ENCODE measurements at places on chromosomes 13 and 19.

- DNase-seq = no peak
Measured at GRCh38 chr13:47679401-47679800, 321.7 kb downstream of the SUCLA2 start.

DNA sequence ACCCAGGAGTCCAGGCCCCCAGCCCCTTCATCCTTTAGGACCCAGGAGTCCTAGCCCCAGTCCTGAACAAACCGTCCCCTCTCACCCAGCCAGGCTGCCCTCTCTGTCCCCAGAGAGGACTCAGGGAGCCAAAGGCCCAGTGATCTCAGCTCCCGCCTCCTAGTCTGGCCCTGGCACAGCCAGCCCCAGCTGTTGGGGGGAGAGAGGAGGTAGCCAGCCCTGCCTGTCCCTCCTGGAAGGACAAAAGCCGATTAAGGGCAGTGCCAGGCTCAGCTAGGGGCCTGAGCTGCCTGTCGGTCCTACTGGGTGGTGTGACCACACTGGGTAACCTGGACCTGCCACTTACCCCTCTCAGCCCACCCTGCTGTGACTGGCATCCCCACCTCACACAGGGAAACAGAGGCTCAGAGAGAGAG is 14.5 kb downstream of the LIPE start:
- no peak for DNase-seq

DNA sequence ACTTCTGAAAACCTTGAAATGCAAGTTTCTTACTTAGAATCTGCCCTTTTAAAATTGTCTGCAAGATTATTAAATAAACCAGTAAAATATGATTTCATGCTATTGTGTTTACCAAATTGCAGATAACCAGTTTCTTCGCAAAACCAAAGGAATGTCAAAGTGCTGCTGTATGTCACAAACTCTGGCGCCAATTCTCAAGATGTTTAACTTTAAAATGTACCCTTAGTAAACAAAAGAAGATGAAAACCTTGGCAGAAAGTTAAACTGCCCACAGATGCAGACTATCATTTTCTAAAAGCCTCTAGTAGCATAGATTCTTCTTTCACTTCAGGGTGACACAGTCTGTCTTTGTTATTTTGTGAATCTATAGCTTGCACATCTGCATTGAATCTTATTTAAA is 189.2 kb downstream of the SLITRK6 start:
- no peak for DNase-seq

GRCh38 chr19:46014941-46015686 is 7.7 kb downstream of the PGLYRP1 start:
- DNase-seq = no peak

DNA sequence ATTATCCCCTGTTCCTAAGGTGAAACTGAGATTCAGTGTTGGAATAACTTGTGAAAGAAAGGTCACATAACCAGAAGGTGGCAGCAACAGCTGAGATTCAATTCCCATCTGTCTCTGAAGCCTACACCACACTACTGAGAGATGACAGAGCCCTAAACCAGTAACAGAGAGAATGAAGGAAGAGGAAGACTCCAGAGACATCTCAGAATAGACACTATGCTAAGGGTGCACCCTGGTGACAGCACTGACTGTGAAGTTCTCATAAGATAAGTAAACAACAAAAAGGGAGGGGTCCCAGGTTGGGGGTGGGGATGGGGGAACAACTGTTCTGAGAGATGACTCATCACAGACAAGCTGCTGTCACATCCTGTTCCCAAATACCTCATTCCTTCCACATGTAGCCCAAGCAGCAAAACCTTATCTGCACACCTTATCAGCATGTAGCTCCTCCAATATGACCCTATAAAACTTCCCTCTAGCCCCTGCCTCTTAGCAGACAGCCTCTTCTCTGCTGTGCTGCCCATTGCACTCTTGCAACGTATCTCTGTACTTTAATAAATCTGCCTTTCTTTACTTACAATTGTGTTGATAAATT is 46.5 kb downstream of the UTP14C start:
- DNase-seq = no peak

DNA sequence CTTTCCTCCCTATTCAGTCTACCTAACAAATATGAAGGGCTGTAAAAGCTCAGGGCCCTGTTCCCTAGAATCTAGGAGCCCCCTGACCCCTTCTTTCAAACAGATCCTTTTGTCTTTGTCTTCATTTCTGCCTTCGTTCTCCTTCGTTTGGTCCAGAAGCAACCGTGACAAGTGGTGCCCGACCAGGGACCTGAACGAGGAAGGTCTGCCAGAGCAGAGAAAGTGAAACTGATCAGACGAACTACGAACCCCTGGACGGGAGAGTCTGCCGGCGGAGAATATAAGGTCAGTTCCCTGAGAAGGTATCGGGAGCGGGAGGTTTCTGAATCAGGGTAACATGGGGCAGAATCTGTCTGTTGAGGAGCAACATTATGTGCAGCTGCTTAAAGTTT is 751 bp downstream of the ERVK3-1 start:
- no peak for DNase-seq

GRCh38 chr13:103731959-103732358 is 665.7 kb upstream of the SLC10A2 start:
- no peak for DNase-seq

- DNase-seq = no peak
Measured at GRCh38 chr13:77031656-77032243, 4.8 kb upstream of the FBXL3 start.

DNA sequence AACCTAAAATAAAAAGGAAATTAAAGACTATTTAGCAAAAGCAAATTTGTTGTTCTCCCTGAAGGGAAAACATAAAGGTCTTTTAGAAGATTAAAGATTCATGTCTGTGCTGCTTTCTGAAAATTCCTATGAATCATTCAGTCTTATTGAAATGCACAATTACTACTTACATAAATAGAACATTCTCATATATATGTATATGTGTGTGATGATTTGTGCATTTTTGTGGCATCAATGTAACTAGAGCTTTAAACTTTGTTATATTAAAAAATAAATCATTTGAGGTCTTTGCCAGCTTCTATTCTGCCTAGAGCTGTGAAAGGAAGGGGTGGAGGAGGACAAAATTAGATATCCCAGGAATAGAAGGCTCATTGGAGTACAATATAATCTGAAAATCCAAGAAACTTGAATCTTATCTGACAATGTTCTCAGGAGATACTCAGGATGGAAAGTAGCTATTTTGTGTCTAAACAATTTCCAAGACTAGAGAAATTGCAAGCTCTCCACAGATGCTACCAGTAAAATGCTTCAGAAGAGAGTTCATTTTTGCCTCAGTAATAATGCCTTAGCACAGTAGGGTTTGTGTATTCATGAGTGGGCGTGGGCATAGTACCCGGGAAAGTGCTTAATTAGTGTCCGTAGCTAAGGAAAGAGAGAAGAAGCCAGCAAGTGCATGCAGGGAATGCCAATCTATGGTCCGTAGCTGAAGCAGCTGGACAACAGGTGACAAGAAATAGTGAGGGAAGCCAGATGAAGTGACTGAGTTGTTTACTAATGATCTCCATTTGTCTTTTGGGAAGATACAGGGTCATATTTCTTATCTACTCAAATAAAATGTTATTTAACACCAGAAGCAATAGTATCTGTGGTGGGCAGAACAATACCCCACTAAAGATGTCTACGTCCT is 395.5 kb upstream of the NBEA start:
- DNase-seq = no peak

- DNase-seq = no peak
Measured at GRCh38 chr19:20276011-20276731, 109.2 kb downstream of the ZNF486 start.

- DNase-seq = no peak
Measured at GRCh38 chr19:13834244-13835069, 39.2 kb downstream of the ZSWIM4 start.

GRCh38 chr13:95546919-95547318 is 5.6 kb upstream of the CLDN10 start:
- no peak for DNase-seq

DNA sequence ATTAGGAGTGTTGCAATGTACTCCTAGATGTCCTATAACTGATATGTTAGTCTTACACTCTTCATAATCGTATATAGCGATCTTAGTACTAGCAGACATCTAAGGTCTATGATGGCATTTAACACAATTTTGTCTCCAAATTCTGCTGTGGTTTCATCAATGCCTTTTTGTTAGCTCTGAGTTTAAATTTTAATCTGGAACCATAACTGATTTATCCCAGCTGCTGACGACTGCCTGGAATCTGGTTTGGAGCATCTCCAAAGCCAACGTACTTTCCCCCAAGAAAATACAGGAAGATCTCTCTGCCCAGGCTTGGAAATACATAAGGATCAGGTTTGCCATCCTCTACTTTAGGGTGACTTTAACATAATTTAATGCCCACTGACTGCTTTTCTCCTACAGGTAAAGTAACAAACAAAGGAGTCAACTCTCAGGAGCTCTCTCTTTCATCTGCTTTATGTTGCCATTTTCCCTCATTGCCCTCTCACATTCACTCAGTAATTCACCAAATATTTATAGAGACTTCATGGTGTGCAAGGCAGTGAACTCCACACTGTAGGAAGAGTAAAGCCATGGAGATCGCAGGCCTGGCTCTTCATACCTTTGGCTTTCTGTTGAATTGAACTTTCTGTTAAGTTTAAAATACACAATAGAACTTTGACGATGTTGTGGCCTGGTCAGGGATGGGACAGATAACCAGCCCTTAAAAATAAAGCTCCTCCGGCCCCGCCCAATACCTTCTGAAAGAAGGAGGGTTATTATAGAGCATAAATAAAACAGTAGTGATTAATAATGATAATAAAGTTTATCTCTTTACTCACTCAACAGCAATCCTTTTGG is 23.3 kb upstream of the SPART start:
- no peak for DNase-seq

DNA sequence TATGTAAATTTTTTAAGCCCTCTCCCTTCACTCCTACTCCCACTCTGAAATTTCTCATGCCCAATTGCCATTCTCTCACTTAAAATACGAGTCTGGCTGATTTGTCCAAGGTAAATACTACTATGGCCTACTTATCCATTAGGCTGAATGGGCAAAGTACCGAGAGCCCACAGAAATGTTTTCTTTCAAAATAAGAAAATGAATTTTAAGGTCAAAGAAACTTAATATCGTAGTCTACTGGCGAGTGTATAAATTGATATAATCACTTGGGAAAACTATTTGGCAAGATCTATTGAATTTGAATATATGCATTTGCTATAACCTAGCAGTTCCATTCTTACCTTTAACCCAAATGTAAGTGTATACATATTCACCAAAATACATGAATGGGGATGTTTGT is 32.7 kb downstream of the ZNF45 start:
- DNase-seq = no peak

DNA sequence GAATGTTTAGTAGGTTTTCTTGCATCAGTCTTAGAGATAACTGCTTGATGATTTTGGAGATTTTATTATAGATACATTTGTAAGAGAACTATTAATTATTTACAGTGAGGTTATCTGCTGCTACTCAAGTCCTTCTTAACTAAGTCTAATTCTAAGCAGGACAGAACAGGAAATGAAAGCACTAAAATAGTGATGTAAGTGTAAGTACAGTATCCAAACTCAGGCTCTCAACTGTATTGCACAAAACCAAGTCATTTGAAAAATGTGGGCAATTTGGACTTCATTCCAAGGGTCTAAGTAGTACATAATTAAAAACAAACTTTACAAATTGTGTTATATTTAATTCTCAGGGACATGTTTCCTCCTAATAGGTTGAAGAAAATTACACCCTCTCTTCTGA is 417.1 kb downstream of the ITGBL1 start:
- no peak for DNase-seq

GRCh38 chr13:27774169-27774568 is 18.1 kb upstream of the GSX1 start:
- DNase-seq = no peak

DNA sequence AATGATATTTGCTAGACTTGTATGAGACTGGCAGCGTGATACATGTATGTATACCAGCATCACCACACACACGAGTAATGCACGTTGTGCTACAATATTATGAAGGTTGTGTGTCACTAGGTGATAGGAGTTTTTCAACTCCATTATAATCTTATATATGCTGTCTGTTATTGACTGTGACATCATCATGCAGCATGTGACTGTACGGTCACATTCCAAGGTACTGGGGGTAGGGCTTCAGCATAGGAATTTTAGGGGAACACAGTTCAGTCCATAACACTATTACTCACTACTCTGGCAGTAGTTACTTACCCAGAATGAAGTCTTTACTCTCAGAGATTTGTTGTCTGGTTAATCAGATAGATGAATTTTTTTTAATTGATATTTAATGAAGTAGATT is 91.1 kb downstream of the CDK8 start:
- no peak for DNase-seq

DNA sequence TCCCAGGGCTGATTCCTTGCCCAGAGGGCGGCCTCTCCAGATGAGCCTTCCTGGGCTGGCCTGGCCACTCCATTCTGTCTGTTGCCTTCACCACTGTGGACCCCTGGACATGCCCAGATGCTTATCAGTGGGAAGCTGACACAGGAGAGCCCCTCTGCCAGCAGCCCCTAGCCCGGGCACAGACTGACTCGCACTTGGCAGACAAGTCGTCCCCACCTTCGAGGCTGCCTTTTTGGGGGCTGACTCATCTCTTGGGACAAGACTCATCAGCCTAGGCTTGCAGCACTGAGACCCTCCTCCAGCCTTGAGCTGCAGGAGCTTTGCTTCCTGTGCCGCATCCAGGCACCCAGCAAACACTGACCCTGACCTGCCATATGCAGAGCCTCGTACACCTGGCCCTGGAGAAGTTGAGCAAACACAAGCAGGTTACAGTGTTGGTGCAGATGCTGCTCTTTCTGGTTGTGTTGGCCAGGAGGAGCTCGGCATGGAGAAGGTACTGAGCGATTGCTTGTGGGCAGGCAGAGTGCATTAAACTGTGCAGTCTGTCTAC is 8.1 kb downstream of the CHST8 start:
- DNase-seq = no peak

- no peak for DNase-seq
Measured at GRCh38 chr19:29092712-29093552, 120.0 kb downstream of the UQCRFS1 start.

GRCh38 chr13:98399756-98400155 is 177.2 kb downstream of the STK24 start:
- DNase-seq = no peak

DNA sequence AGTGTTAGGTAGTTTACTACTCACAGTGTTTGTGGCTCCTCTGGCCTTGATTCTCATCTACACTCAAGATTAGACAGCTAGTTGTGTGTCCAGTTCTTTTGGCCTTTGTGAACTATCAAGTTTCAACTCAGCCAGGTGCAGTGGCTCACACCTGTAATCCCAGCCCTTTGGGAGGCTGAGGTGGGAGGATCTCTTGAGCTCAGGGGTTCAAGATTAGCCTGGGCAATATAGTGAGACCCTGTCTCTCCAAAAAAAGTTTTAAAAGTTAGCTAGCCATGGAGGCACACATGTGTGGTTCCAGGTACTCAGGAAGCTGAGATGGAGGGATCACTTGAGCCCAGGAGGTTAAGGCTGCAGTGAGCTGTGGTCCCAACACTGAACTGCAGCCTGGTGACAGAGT is 16.1 kb downstream of the ZNF226 start:
- DNase-seq = no peak

DNA sequence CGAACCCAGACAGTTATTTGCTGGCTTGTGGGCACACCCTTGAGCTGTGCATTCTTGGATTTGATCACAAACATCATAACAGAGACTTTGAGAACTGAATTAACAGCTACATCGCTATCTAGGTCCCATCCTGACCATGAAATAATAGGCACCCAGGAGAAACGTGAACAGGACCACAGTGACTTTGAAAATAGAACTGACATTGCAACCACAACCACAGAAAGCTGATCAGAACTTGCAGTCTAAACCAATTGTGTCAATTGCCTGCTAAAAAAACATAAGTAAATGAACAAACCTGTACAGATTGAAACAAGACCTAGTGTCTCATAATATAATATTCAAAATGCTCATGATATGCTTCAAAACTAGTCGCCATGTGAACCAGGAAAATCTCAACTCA is 18.3 kb upstream of the KATNAL1 start:
- DNase-seq = no peak
